Posterior cingulate gyrus (tissue), 11 donors: ENCODE measurements at places on chromosomes 13 and 19.
A peak's percentile ranks its signal among the peaks of the same experiment; 100 is the strongest.

- no peak for DNase-seq
These were observed 76.6 kb upstream of the SIAH3 start for GRCh38 chr13:45928176-45928575.

- no peak for DNase-seq
These were observed 393.7 kb downstream of the FOXO1 start for GRCh38 chr13:40272776-40273139.

DNA sequence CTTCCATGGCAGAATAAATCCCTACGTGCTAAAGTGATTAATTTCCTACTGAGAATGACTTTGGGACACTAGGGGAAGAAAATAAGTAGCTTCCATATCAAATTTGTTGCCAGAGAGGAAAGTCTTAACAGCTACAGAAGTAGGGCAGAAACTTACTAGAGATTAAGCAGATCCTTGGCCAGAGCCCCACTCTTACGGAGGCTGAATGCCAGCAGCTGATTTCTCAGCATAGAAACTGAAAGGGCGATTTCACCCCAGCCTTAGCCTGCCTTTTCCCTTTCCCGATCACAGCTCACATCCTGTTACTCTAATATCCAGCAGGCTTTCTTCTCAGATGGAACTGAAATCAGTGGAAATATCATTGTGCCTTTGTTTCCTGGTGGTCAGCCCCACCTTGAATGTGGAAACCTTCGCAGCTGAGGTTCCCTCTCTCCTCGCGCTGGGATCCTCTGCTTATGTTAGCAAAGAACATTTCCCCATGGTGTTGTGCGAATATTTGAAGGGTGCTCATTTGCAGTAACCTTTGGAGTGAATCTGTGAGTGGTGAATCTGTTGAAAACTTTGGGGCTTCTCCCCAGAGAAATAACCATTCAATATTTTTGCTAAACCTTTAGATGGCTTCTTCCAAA is 8.4 kb downstream of the FAM124A start:
- DNase-seq: no peak

GRCh38 chr13:97567510-97568243 is 133.7 kb downstream of the RAP2A start:
- peak; percentile 12 for DNase-seq

DNA sequence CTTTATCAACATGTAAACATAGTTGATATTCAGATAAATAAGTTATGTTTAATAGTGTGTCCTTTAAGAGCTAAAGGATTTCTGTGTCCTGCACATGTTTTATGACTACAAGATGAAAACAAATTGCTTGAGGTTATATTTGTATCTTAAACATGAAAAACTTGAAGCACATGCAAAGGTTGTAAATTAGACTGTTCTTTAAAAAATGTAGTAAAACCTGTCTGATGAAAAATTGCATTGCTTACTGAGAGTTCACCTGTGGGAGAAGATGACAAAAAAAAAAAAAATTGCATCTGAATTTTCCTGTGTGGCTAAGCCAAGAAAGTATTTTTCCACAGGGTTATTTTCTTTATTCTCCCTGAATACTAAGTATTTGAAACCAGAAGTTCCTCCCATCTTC is 25.7 kb upstream of the LMO7 start:
- no peak for DNase-seq

- no peak for DNase-seq
These were observed at the start of gene TMEM221 for GRCh38 chr19:17448131-17448967. Gene TMEM221, minus strand, starts transcription at chr19:17448668. Its CDS starts 206 bp downstream, at chr19:17448462.

DNA sequence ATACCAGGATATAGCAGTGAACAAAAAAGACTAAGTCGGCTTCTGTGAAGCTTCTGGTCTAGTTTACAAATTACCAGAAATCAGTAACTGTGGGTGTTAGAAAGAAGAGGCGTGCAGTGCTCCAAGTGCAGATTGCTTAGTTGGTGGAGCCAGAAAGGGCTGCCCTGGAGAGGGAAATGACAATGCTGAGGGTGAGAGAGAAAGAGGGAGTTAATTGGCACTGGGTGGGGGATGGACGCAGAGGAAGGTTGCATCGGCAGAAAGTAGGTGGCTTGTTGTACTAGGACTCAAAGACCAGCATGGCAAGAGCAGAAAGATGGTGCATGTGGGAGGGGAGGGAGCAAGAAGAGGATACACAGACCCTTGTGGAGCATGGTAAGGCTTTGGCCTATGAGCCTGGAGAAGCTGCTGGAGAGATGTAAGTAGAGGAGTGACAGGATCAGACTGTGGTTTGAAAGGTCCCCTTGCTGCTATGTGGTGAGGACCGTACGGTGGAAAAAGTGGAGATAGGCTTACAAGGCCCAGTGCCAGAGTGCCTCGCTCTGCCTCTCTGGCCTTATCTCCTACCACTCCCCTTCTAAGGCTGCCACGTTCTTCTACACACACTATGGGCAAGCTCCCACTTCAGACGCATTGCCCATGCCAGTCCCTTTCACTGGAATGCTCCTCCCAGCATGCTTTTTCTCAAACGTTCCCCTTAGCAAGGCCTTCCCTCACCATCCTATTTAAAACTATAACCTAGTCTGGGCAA is 13.5 kb downstream of the SMG9 start:
- DNase-seq: no peak

- no peak for DNase-seq
These were observed 1786.8 kb downstream of the SLITRK5 start for GRCh38 chr13:89457977-89458376.

DNA sequence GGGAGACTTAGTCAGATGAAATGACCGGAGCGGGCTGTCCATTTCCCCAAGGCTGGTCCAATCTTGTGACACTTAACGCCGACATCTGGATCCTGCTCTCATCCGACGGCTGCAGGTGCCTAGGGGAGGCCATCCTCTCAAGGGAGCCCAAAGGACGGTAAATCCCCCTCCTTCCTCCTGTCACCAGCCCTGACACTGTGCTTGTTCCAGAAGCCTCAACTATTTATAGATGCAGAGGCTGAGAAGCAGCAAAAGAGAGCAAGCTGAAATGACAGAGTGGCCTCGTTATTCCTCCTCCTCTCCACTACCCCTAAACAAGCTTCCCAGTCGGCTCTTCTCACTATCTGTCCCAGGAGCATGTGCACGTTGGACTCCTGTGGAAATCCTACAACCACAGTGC is 533.7 kb downstream of the LIG4 start:
- no peak for DNase-seq

- no peak for DNase-seq
These were observed 1436.4 kb downstream of the UQCRFS1 start for GRCh38 chr19:27776524-27776923.
